ENCODE measurements at places on chromosomes 16 and 17. TPM values are rescaled to one million over a fixed set of nuclear protein-coding genes. Genes with fewer than 3 reads are reported as not detected.
A peak's percentile ranks its signal among the peaks of the same experiment; 100 is the strongest.

- H3K4me3 ChIP-seq, result no peak overlapping the region
- no peak for DNase-seq
- H3K36me3 ChIP-seq, result no peaks in the 10 kb centered on the region
- peaks cover 60% of the 10 kb centered on the region for H3K4me1 ChIP-seq
These were observed 3.5 kb downstream of the CYB561 start for GRCh38 chr17:63442549-63443035.

GRCh38 chr16:28260193-28260592 lies 32.1 kb upstream of the SBK1 start:
- no peak for DNase-seq
- no peak overlapping the region for H3K27ac ChIP-seq
- H3K27me3 ChIP-seq, result peaks cover 31% of the 10 kb centered on the region
- H3K4me1 ChIP-seq, result peaks cover 6% of the 10 kb centered on the region

Gene CD300E
- total RNA-seq, result 7.3 TPM

DNA sequence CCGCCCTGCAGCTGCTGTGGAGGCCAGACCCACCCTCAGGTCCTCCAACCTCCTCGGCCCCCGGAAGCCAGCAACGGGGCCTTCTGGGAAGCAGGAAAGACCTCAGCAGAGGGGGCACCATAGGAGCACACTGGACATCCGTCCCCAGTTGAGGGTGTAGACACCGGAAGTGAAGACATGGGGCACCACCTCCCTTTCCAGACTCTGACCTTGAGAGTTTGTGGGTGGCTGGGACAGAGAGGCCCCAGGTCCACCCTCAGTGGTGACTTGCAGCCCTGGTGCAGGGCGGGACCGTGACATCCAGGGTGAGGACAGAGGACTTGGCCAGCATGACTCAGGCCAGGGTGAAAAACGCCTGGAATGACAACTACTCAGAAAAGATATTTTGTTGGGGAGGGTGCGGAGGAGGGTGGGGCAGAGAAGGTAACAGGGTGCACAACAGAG lies 19.9 kb downstream of the CEP295NL start:
- peaks cover 5% of the 10 kb centered on the region for H3K36me3 ChIP-seq
- peaks cover 59% of the 10 kb centered on the region for H3K4me1 ChIP-seq
- H3K27ac ChIP-seq, result peak overlapping the region; percentile 85
- H3K27me3 ChIP-seq, result no peaks in the 10 kb centered on the region
- peak overlapping the region; percentile 18 for H3K4me3 ChIP-seq

DNA sequence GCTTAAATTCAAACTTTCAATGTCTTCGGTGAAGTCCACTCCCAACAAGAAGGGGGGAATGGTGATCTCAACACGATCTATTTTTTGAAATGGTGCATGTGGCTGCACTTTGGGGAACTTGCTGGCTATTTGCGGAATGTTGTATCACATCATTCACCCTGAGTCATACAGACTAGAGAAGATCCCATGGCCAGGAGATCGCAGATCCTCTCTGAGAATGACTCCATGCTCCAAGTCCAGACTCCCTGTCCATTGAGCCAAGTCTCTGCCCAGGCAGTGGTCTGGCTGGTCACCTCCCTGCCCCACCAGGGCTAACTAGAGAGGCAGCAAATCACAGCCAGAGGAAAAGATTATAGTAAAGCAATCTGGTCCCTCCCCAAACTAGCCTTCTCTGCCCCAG lies 120.6 kb downstream of the XYLT1 start:
- DNase-seq, result no peak
- H3K27ac ChIP-seq, result peak overlapping the region; percentile 10
- H3K27me3 ChIP-seq, result no peaks in the 10 kb centered on the region
- H3K36me3 ChIP-seq, result no peaks in the 10 kb centered on the region
- H3K4me1 ChIP-seq, result peaks cover 56% of the 10 kb centered on the region

Gene SPIRE2
- 15.8 TPM for total RNA-seq

Gene KRT39
- 0.59 TPM for total RNA-seq

DNA sequence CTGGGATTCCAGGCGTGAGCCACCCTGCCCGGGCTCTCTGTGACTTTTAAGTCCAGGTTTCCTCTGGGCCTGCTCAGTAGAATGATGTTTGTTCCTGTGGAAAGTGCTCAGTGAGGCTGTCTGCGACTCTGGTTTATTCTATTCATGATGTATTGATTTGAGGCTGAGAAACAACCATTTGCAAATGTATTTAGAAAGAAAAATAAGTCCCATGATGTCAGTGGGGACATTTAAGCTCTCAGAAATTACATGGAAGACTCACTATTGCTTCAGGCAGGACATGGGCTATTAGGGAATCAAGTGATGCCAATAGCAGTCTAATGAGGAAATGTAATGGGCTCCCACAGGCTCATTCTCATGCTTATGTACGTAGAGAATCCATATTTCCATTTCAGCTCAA lies 22.2 kb upstream of the KCNG4 start:
- DNase-seq, result no peak
- H3K4me1 ChIP-seq, result no peaks in the 10 kb centered on the region
- H3K27ac ChIP-seq, result no peak overlapping the region
- H3K36me3 ChIP-seq, result no peaks in the 10 kb centered on the region

DNA sequence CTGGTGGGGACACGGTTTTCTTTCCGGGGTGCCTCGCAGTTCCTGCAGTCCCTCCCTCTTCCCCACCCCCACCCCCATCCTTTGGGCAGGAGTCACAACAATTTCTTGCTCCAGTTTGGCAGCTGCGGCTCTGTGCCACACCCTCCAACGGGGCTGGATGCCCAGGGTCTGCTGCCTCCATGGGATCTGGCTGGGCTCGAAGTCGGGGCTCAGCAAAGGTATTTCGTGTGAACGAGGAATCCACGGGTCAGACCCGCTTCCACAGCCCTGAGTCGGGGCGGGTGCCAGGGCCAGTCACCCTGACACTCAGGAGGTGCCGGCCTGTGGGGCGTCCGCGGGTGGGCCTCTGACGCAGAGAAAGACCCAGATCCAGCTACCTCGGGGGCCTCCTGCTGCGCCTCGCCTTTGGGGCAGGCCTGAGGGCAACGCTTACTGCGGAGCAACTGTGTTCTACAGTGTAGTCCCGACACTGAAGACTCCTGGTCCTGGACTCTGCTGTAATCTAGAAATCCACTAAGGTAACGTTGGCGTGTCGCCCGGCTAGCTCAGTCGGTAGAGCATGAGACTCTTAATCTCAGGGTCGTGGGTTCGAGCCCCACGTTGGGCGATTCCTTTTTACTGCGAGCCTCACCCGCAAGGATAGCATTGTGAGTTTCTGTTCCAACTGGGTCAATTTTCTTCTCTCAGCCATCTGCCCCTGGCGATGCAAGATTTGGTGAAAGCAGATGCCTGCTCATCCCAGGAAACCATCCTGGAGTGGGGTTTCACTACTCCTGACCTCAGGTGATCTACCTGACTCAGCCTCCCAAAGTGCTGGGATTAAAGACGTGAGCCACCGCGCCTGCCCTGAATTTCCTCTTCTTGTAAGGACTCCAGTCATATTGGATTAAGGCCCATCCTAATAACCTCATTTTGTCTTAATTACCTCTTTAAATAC lies 12.6 kb upstream of the OR1F1 start:
- no peak overlapping the region for H3K4me3 ChIP-seq
- peaks cover 16% of the 10 kb centered on the region for H3K4me1 ChIP-seq
- H3K27me3 ChIP-seq, result peaks cover 100% of the 10 kb centered on the region
- no peaks in the 10 kb centered on the region for H3K36me3 ChIP-seq
- H3K27ac ChIP-seq, result no peak overlapping the region

DNA sequence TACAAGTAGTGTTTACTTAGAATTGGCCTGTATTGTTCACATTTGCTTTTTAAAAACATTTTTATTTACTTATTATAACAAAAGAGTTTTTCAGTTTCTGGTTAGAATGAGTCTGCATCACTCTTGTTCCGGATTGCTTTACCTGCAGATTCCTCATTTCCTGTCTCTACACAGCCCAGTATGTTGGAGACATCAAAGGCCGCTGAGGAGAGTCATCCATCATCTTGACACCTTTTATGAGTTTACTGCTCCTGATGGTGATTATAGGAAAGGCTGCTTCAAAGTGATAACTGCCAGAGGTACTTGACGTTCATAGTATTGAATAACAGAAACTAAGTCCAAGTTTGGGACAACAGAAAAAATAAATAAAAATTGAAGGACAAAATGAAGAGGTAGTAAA lies 490.5 kb upstream of the CA10 start:
- no peak overlapping the region for H3K4me3 ChIP-seq
- no peaks in the 10 kb centered on the region for H3K27me3 ChIP-seq
- no peak for DNase-seq

GRCh38 chr17:45993962-45994627 lies 5.0 kb upstream of the STH start:
- no peaks in the 10 kb centered on the region for H3K36me3 ChIP-seq
- no peak overlapping the region for H3K4me3 ChIP-seq
- H3K27ac ChIP-seq, result no peak overlapping the region

Gene EPN3
- 1.5 TPM for total RNA-seq
